ENCODE measurements at places on chromosomes 3 and 15.

GRCh38 chr3:45613791-45614190 is 19.2 kb downstream of the LIMD1 start:
- DNase-seq = no peak

DNA sequence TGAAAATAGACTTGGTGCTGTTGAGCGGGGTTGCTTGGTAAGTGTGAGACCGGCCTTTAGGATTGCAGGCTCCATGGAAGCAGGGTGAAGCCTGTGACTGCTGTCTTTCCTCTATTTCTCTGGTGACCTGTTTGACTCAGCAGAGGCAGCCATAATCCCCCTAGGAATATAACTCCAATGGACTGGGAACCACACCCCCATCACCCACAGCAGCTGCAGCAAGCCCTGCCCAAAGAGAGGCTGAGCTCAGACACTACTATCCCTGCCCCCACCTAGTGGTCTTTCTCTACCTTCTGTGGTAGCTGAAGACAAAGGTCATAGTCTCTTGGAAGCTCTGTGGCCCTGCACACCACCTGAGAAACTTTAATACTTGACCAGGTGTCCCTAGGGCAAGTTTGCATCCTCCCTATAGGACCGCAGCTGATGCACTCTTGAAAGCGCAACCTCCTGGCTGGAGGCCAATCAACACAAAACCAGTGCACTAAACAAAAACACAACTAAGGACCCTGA is 133.6 kb upstream of the MRPL3 start:
- no peak for DNase-seq

DNA sequence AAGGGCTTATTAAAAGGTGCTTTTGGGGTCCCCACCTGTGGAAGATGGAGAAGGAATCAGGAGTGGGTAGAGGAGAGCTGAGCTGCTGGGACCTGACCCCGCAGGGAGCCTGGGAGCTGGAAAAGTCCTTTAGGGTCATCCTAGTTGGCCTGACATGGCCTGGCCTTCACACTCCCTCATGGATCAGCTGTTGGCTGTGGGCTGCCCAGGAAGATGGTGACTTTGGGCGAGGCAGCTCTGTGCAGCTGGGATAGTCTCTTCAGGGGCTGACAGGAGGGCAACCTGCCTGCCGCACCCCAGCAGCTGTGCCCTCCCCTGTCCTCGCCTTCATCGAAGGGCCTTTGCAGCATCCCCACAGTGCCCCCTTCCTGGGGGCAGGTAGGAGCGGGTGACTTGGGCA is 6.6 kb downstream of the LIMD1 start:
- no peak for DNase-seq

- no peak for DNase-seq
Measured at GRCh38 chr3:178041931-178042330, 494.3 kb upstream of the KCNMB2 start.

DNA sequence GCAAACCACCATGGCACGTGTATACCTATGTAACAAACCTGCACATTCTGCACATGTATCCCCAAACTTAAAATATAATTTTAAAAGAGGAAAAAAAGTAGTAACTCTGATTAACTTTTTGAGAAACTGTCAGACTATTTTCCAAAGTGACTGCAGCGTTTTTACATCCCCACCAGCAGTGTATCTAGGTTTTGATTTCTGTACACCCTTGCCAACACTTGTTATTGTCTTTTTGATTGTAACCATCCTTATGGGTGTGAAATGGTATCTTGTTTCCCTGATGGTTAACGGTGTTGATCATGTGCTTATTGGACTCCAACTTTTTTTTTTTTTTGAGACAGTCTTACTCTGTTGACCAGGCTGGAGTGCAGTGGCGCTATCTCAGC is 23.0 kb upstream of the ALPK3 start:
- DNase-seq = no peak

- no peak for DNase-seq
Measured at GRCh38 chr3:96731031-96731430, 83.4 kb upstream of the EPHA6 start.

DNA sequence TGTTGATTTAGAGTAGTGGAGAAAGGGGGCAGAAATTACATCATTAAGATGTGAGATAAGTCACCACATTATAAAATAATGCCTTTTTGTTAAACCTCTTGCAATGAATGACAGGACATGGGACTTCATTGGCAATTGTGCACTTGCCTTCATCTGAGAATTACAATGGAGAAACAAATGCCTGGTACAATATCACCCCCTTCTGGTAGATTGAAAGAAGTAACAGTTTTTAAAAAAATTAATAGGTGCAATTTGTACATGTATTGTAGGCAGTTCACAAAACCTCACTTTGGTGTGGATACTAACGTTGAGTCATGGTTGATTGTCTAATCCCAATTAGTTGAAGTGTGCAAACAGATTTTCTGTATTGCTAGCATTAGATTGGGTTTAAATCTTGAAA is 4.6 kb upstream of the P2RY14 start:
- DNase-seq = no peak

- no peak for DNase-seq
Measured at GRCh38 chr15:98815207-98815606, 166.9 kb downstream of the IGF1R start.

DNA sequence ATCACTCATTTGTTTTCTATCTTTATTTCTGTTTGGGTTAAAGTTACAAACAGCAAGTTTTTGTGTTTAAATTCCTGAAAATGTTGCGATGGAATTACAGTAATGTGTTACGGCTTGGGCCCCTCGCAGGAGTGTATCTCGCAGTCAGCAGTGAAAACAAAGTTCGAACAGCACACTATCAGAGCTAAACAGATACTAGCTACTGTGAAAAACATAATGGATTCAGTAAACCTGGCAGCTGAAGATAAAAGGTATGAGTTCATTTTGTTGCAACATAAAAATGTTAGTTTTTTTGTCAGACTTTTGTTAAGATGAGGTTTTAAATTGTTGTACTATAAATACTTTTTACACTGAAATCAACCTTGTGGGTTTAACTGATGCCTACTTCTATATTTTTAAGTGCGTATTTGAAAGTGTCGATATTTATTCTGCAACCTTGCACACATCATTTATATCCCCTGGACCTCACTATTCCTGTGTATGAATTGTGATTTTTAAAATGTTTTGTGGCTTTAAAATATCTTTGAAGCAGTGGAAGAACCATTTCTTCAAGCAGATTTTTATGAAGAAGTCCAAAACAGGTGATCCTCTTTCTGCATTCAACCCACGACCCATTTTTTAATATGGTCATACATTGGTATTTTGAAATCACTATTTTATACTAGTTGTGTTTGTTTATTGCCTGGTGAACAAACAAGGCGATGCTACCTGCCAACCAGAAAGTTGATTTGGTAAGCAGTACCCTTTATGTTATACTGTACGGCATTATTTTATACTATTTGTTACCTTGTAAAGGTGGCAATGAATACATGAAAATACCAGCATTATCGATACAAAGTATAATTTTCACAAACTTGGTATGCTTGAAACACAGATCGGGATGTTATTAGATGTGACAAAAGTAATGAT is 27.8 kb downstream of the MFN1 start:
- no peak for DNase-seq

DNA sequence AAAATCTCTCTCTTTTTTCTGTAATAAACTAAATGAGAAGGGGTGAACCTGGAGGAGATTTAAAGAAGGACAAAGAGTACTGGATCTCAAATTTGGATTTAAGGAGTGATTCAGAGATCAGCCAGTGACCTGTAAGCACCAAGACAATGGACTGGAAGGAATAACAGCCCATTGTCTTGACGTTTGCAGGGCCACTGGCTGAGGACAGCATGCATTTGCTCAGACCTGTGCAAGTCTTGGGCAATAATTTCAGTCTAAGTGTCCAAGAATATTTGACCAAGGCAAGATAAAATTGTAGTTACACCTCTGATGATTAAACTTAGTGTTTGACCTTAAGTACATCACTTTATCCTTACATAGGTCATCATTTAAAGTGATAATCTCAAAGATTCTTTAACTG is 55.8 kb upstream of the OSTN start:
- DNase-seq = no peak

DNA sequence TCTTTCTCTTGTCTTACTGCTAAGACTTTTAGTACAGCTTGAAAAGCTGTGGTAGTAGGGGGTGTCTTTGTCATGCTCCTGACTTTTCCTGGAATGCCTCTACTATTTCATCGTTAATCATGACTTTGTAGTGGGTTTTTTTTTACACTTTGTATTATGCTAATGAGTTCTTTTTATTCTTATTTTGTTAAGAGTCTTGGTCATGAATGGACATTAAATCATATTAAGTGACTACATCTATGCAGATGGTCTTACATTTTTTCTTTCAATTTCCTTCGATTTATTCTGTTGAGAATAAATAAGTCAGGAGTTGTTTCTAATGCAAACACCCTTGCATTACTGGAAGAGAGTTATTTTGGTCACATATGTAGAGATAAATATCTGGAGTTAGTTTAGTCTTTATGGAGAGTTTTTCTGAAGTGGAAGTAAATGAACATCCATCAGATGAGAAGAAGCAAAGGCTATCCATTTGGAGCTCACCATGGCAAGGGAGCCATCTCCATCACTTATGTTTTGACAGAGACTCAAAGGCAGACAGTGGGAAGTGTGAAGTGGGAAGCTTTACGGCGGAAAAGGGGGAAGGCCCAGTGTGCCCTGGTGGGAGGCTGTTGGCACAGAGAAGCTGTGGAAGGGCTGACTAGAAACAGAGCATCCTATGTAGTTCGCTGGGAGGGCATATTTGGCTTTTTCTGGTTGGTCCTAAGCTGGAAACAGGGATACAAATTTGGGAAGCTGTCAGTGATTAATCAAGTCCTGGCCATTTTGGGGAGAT is 73.1 kb upstream of the PRR23E start:
- DNase-seq = no peak

GRCh38 chr3:165390166-165390565 is 194.0 kb upstream of the SLITRK3 start:
- DNase-seq = no peak

- no peak for DNase-seq
Measured at GRCh38 chr3:9825451-9826040, 15.5 kb downstream of the TTLL3 start.

DNA sequence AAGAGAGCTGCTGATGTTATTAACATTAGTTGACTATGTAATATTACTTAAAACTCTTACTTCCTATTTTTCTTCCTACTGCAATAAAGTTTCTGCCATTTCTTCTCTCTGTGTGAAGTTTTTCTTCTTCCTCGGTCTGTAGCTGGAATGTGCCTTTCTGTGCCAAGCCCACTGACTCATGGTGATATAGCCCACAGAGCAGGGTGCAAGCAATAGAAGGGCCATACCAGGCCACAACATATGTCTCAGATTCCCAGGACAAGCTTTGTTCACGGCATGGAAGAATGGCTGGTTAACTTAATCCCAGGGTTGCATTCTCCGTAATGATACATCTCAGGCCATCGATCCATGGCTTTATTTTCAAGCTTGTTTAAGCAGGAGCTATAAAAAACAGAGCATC is 815.3 kb downstream of the TUSC7 start:
- DNase-seq = no peak

DNA sequence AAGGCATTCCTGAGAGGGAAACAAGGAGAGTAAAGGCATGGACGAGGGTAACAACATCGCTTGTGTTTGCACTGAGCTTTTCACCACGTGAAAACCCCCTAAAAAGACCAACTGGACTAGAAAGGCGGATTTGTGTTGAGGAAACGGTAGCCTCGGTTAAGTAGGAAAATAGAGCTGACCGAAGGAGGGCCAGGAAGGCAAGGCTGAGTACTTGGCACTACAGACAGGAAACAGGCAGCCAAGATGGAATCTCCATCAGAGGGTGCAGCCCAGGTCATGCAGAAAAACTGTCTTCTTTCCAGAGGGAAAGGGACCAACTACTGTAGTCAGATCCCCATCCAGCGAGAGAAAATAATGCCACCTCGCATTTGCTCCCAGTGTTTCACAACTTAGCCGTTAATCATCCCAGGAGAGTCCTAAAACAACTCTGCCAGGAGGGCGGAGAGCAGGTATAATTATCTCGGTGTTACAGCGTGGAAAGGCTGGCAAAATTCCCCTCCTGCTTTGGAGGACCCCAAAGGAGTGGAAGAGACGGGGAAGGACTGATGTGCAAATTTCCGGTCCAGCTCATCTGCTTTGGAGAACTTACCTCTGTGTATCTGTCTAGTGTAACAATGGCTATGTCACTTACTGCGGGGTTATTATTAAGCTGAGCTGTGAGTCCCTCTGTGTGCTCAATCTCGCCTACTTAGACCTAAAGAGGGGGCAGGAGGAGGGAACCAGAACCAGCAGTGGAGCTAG is 77.2 kb downstream of the MYO1E start:
- DNase-seq = no peak

GRCh38 chr3:133857767-133858166 is 37.9 kb downstream of the RAB6B start:
- DNase-seq = no peak

GRCh38 chr3:24288496-24289236 is 206.0 kb downstream of the THRB start:
- no peak for DNase-seq

DNA sequence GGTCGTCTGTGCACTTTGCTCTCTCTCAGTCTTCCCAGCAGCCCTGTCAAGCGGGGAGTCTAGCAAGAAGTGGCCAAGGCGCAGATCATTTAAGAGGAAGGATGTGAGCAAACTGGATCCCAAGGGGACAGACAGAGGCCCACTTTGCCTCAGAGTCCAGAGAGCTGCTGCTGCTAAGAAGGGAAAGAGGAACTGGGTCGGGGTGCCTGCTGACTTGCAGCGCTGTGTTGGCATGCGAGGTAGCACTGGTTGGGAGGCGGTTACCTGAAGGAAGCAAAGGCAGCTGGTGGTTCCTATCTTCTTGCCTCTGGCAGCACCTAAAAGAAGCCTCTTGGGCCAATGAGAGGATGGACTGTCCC is 28.1 kb downstream of the SMAD3 start:
- no peak for DNase-seq

DNA sequence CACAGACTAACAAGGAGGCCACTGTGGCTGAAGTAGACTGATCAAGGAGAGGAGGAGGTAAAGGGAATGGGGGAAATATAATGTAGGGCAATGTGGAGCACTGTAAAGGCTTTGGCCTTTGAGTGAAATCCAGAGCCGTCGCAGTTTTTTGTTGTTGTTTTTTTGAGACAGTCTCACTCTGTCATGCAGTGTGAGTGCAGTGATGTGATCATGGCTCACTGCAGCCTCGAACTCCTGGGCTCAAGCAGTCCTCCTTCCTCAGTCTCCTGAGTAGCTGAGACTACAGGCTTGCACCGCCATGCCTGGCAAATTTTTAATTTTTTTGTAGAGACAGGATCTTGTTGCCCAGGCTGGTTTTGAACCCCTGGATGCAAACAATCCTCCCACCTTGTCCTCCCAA is 32.2 kb downstream of the PPP4R2 start:
- no peak for DNase-seq

DNA sequence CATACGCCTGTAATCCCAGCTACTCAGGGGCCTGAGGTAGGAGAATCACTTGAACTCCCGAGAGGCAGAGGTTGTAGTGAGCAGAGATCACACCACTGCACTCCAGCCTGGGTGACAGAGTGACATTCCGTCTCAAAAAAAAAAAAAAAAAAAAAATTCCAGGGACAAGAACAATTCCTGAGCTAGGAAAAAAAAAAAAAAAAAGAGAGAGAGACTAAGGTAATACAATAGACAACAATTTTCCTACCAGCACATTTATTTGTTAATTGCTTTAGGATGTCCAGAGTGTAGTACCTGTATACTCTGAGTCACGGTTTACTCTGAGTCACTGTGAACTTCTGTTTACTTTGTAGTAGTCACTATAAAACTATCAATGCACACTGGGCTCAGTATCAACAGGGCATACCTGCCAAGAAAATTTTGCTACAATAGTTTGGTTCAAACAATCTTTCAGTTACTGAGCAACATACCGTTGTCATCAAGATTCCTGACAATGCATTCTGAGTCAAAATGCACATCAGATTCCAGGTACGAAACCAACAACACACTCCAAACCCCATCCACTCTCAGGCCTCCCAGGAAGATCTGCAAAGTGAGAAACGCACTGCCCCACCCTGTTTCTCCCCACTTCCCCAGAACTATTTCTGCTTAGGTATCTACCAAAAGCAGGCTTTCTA is 28.3 kb downstream of the IGF2BP2 start:
- no peak for DNase-seq
